ENCODE measurements at places on chromosomes 3 and 15.

- no peak for DNase-seq
Measured at GRCh38 chr3:35900079-35900478, 260.8 kb downstream of the ARPP21 start.

- DNase-seq = no peak
Measured at GRCh38 chr3:169699070-169699469, 35.6 kb upstream of the MECOM start.

GRCh38 chr3:171586274-171586673 is 126.1 kb upstream of the TNIK start:
- DNase-seq = no peak

- DNase-seq = no peak
Measured at GRCh38 chr3:59426821-59427565, 377.2 kb upstream of the CFAP20DC start.

DNA sequence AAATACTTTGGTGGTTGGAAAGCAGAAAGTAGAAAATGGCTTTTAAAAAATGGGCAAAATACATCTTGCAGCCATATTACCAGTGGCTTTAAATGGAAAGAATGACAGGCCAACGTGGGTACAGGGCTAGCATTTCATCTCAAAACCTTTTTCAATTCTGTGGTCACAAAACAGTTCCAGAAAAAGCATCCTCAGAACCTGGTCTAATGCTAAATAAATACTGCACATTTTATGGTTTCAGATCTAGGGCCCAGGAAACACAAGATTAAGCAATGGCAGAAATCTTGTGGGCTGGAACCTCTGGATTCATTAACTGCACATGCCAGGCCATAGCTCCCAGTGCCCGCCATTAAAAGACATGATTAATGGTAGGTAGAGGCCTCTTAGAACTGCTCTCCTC is 470.2 kb upstream of the RASGRP1 start:
- DNase-seq = no peak

DNA sequence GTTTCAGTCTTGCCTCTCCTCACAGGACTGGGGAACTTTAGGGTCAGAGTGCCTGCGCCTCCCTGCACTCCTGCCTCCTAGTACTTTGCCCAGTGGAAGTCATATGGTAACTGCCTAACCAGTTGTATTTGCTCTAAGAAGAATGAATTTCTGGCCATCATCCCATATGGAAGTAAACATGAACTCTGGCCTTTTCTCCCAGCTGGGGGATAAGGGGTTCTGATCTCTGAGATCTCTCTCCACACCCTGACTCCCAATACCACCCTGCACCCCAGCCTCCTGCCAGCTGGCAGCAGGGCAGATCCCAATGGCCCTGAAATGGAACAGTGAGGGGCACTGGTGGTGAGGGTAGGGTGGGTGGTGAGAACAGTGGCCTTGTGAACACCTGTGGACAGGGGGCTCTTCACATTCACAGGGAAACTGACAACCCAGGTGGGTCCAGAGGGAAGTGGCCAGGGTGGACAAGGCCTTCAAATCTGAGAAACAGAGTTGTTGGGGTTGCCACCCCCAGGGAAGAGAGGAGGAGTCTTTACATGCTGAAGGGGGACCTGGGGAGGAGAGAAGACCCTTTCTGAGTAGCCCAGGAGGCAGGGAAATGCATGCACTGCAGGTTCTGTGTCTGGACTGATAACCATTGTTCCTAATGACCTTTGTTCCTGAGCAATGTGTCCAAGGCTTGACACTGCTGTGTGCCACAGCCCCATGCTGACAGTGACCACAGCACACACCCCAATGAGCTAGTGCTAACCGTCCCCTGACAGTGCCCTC is 36.9 kb downstream of the RHCG start:
- no peak for DNase-seq

DNA sequence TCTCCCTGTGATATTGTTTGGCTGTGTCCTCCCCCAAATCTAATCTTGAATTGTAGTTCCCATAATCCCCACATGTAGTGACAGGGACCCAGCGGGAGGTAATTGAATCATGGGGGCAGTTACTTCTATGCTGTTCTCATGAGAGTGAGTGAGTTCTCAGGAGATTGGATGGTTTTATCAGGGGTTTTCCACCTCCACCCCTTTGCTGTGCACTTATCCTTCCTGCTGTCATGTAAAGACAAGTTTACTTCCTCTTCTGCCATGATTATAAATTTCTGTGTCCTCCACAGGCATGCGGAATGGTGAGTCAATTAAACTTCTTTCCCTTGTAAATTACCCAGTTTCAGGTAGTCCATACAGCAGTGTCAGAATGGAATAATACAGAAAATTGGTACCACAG is 24.7 kb downstream of the TUSC7 start:
- no peak for DNase-seq

GRCh38 chr15:90231028-90232017 is 2.4 kb downstream of the CIB1 start:
- no peak for DNase-seq

DNA sequence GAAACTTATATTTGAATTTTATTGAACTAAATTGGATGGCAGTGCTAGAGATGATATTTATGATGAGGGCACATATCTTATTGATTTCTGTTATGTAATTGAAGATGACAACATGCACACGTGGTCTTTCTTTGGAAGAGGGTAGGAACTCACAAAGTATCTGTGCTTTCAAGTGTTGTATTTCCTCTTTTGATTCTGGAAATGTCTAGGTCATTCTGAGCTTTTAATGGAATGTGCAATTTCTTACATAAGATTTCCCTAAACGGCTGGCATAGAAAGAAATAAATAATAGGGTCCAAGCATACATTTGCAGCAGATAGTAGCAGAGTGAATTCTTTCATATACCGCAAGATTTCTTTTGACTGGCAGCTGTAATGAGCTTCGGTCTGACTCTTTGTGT is 10.1 kb upstream of the GPR171 start:
- no peak for DNase-seq

- no peak for DNase-seq
Measured at GRCh38 chr3:151379083-151379734, 5.3 kb downstream of the P2RY12 start.

DNA sequence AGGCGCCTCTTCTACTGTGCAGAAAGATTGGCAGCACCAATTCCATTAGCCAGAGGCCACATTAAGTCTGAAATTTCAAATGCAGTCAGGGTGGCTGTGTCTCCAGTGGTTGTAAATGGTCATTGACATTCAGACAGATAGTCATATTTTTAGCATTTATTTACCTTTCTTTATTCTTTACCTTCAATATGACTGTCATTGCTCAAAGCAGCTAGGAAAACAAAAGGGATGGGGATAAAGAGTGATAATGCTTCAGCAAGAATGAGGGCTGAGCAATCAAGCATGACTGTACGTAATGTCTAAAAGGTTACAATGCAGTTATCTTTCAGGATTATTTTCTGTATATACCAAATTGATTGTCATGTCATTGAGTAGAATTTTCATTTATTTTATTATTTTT is 360.4 kb downstream of the EFHB start:
- no peak for DNase-seq

- no peak for DNase-seq
Measured at GRCh38 chr3:138688871-138689299, 80.3 kb downstream of the FAIM start.

DNA sequence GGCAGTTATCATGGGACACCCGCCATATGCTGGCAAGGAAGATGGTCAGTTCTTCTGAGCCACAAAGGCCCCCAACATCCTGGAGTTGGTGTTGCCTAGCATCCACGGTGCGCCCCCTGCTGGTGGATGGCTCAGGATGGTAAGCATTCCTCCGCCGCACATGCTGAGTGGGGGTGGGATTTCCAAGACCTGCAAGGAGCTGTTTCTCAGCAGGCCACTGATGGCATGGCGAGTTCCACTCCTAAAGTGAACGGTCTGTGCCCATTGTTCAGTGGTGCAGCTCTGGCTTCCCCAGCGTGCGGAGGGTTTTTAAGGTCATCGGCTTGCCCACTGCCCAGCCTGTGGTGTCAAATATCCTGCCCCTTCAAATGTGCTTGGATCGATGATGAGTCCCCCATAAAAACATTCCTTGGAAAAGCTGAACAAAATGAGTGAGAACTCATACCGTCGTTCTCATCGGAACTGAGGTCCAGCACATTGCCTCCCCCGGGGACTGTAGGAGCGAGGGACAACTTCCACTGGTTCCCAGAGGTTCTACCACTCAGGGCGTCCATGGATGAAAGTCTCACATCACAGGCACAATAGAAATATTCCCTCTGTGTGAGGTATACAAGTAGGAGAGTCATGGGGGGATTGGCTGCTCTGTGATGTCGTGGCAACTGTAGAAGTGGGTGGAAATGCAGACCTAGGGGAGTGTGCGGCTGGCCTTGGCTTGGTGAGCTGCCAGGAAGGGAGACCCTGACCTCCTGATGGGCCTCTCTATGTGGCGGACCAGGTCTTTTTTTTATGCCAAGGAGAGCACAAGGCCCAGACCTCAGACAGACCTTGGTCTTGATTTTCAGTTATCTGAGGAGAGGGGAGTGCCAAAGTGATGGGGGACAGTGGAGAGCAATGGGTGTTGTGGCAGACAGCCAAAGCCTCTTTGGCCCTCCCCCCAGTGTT is 102.0 kb downstream of the SNRPN start:
- DNase-seq = no peak

GRCh38 chr3:172129498-172129849 is 90.1 kb downstream of the FNDC3B start:
- DNase-seq = no peak

DNA sequence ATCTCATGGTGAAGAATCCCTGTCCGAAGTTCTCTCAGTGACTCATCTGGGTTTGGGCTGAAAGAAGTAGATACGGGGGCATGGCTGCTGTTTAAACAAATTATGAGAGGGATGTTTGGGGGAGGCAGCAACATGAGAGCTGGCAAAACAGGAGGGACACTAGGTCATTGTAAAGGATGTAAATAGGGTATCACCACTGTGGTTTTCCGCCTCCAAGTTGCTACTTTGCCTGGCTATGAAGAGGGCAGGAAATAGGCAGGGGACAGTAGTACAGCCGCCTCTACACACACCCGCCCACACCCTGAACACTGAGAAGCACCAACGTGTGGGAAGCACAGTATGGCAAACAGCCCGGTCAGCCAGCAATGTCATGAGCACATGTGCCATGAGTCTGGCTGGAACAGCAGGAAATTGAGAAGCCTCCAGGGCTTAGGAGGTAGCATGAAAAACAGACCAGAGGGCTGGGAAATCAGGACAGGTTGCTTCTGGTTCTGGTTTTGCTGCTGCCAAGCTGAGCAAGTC is 17.1 kb downstream of the HEXA start:
- no peak for DNase-seq

- DNase-seq = peak; percentile 98
Measured at GRCh38 chr3:181561139-181562031, 150.3 kb upstream of the SOX2 start.

GRCh38 chr3:151011427-151011826 is 38.9 kb upstream of the CLRN1 start:
- DNase-seq = peak; percentile 67

DNA sequence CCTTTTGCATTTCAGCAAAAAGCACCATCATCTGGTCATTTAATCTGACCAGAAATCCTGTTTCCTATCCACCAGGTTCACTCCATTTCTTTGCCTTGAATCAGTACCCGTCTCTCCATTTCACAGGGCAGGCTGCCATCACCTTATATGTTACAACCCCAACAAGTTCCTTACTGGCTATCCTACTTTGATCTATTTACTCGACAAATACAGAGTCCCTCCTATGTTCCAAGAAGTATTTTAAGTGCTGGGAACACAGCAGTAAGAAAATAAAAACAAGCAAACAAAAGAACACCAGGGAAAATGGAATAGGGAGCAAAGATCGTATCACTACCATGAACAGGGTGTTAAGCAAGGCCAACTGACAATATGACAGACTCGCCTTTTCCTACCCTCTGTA is 295.2 kb upstream of the WNT5A start:
- no peak for DNase-seq

- DNase-seq = no peak
Measured at GRCh38 chr3:141405025-141405424, 36.7 kb downstream of the ZBTB38 start.

DNA sequence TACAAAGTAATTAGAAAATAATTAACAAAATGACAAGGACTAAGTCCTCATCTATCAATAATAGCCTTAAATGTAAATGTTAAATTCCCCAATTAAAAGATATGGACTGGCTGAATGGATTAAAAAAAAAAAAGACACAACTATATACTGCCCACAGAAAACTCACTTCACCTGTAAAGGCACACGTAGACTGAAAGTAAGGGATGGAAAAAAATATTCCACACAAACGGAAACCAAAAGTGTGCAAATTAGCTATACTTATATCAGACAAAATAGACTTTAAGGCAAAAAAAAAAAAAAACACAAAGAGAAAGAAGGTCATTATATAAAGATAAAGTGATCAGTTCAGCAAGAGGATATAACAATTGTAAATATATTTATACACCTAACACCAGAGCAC is 111.4 kb upstream of the ZBED2 start:
- no peak for DNase-seq

DNA sequence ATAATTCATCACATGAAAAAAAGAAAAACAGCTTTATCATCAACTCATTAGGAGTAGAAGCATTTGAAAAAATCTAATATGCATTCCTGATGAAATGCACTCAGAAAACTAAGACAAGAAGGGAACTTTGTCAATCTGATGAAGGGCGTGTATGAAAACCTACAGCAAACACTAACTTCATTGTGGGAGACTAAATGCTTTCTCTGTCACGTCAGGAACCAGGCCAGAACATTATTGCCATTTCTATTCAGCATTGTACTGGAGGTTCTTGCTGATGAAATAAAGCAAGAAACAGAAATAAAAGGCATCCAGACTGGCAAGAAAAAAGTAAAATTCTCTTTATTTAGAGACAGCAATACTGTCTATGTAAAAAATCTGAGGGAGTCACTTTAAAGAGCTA is 235.2 kb downstream of the GABRB3 start:
- no peak for DNase-seq

- DNase-seq = no peak
Measured at GRCh38 chr3:45100981-45101407, 45.2 kb downstream of the CDCP1 start.

DNA sequence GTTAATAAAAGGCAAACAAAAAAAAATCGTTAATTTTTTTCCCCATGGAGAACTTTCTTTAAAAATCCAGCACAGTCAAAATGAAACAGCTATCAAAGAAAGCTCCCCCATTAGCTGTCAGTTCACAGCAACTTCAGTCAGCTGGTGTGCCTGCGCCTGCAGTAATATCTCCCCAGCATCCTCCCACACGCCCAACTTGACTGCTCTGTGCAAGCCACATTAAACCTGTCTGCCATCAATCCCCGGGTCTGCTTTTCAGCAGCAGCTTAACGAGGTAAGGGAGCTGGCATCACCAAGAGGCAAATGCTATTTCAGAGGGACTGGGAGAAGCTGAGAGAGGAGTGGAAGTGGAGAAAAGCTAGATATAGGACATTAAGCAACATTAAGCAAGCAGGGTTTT is 337.5 kb downstream of the GAP43 start:
- DNase-seq = no peak

- DNase-seq = no peak
Measured at GRCh38 chr3:70731046-70731445, 418.6 kb upstream of the MDFIC2 start.
